Right renal cortex interstitium (tissue), 3 donors: ENCODE measurements at places on chromosomes 3 and 15. TPM values are rescaled to one million over a fixed set of nuclear protein-coding genes. Genes with fewer than 3 reads are reported as not detected.

SLC22A13 gene
- 2.4 TPM for polyA plus RNA-seq

TMA7 gene
- polyA plus RNA-seq: 284 TPM

TMEM89 gene
- not detected for polyA plus RNA-seq

PLCH1 gene
- polyA plus RNA-seq: 11.4 TPM

RAD51 gene
- polyA plus RNA-seq: 17.7 TPM

CYP8B1 gene
- polyA plus RNA-seq: 0.83 TPM

SST gene
- not detected for polyA plus RNA-seq

GRCh38 chr3:195897853-195898415 lies 10.4 kb downstream of the TNK2 start:
- no peak for DNase-seq

DNA sequence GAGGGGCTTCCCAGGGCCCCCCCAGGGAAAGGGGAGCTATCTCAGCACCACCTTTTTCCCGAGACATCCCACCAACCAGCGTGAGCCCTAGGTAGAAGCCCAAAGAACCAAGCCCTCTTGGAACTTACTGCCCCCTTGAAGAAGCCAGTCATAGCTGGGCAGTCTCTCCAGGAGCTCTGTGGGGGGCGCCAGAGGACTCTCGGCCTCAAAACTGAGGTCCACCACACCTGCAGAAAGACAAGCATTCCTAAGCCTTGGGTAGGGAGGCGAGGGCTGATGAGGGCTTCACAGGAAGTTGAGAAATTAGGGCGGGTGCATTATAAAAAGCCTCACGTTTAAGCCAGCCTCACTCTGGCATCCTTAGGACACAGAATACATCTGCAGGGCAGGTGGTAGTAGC lies 9.0 kb downstream of the SSUH2 start:
- DNase-seq: no peak

DNA sequence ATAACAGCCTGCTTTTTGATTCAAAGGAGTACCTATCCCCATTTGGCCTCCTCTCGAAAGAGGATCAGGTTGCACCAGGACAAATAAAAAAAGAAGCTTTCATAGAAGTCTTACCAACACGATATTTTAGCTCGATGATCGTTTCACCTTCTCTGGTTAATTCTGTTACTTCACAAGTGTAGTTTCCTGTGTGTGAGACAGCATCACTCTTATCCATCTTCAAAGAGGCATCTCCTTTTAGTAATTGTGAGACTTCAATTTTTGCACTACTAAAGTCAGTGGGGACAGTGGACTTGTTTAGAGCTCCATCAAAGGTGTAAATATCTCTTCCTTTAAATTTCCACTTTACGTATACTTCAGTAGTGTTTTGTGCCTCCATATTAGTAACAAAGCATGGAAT lies 11.0 kb downstream of the CD47 start:
- DNase-seq: no peak

GRCh38 chr3:54999811-55000210 lies 72.0 kb upstream of the LRTM1 start:
- DNase-seq: no peak

DNA sequence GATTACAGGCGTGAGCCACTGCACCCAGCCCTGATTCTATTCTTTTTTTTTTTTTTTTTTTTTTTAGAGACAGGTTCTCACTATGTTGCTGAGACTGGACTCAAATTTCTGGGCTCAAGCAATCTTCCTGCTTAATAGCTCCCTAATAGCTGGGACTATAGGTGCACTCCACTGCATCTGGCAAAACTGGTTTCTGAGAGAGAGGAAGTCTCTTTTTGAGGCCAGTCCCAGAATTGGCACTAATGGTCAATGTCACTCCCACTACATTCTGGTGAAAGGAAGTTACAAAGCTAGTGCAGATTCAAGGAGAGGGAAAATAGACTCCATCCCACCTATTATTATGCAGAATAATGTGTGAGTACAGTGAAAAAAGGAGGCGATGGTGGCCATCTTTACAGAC lies 5.8 kb upstream of the TGFBR2 start:
- DNase-seq: no peak
